ENCODE measurements at places on chromosomes 4 and X. TPM values are rescaled to one million over a fixed set of nuclear protein-coding genes. Genes with fewer than 3 reads are reported as not detected.

Gene FAM236C
- not detected for total RNA-seq

Gene HUWE1
- total RNA-seq, result 60.4 TPM

DNA sequence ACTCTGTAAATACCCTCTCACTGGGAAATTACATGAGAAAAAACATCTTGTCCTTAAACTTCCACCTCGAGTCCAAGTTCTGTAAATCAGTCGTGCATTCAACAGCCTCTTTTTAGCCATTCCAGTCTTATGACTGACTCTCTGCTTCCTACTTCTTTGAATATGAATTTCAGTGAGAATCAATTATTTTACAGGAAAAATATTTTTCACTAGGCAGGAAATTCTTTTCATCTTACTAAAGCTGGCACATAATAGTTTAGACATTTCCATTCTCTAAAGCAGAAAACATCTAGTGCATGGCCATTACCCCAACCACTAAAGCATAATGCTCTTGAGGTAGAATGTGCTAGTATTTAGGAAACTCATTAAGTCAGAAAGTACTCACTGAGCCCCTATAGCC is 565.7 kb upstream of the FAT1 start:
- no peak for DNase-seq

Gene RAB9A
- 50.4 TPM for total RNA-seq

Gene DNAAF6
- total RNA-seq, result not detected

DNA sequence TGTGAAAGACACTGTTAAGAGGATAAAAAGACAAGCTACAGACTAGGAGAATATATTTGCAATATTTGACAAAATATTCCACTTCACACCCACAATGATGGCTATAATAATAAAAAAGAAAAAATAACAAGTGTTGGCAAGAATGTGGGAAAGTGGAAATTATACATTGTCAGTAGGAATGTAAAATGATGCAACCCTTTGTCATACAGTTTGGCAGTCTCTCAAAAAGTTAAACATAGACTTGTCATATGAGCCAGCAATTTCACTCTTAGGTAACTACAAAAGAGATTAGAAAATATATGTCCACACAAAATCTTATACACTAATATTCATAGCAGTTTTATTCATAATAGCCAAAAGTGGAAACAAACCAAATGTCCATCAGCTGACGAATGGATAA is 5.2 kb upstream of the RADX start:
- no peak for DNase-seq
